Skin of body (tissue), 3 donors: ENCODE measurements at places on chromosomes 11 and 22. TPM values are rescaled to one million over a fixed set of nuclear protein-coding genes. Genes with fewer than 3 reads are reported as not detected.
A peak's percentile ranks its signal among the peaks of the same experiment; 100 is the strongest.

DNA sequence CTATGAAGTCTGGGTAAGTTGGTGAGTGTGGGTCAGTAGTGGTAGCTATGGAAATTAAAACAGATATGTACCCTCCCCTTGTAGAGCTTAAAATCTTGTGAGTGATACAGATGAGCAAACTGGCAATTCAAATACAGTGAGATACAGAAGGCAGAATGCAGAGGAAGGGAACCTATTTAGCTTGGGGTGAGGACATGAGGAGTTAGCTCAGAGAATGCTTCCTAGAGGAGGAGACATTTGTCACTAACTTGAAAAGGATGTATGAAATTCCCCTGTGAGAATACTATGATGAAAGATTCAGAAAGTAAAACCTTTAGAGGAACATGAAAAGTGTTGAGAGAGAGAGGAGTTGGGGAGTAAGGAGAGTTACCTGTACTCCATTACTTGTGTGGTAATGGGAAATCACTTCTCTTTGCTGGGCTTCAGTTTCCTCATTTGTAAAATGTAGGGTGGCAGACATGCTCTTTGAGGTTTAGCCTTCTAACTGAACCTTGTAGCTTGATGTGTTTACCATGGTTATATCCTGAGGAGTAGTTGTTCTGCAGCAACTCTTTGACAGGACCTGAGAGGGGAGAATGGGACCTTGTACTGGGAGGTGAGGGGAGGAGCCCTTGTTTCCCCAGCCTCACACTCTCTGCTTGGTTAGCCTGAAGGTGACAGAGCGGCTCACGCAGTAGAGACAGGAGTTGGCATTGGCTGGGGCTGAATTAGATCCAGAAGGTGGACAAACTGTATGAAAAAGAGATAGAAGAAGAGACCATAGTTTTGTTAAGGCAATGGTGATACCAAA is 17.9 kb downstream of the SWAP70 start:
- no peak for DNase-seq

DNA sequence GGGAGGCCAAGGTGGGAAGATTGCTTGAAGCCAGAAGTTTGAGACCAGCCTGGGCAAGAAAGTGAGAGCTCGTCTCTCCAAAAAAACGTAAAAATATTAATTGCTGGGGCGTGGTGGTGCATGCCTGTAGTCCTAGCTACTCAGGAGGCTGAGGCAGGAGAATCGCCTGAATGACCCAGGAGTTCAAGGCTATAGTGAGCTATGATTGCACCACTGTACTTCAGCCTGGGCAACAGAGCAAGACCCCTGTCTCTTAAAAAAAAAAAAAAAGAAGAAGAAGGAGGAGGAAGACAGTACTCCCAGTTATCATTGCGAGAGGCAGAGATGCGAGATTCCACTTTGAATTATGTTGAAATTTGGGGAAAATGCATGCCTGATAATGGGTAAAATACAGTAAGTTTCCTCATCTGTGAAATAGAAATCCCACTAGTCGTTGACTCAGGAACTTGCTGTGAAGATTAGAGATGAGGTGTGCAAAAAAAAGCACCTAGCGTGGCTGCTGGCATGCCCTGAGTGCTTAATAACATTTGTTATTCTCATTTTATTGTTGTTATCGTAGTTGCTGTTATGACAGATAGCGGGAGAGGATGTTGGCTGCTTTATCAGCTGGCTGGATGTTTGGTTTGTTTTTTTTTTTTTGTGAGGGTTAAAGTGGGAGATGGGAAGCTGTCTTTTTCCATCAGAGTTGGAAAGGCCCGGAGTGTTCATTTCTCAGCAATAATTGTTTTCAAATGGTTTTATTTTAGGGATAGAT is 33.4 kb downstream of the BCR start:
- DNase-seq = no peak

- peak; percentile 24 for DNase-seq
Observed at GRCh38 chr11:124586238-124586860, 16.6 kb downstream of the OR8A1 start.

DNA sequence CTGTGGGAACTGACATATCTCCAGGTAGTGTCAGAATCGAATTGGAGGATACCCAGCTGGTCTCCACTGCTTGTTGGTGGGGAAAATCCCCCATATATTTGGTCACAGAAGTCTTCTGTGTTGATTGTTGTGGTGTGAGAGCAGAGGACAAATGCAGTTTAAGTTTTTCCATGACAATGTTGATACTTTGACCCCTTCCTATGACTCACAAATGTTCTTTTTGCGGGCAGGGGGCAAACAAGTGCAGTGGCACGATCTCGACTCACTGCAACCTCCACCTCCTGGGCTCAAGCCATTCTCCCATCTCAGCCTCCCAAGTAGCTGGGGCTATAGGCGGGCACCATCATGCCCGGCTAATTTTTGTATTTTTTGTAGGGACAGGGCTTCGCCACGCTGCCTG is 7.4 kb upstream of the PATL1 start:
- DNase-seq = no peak

GRCh38 chr11:23283666-23284065 is 423.4 kb upstream of the CCDC179 start:
- peak; percentile 55 for DNase-seq

- peak; percentile 47 for DNase-seq
Observed at GRCh38 chr11:104830080-104830479, 68.2 kb downstream of the CASP12 start.

DNA sequence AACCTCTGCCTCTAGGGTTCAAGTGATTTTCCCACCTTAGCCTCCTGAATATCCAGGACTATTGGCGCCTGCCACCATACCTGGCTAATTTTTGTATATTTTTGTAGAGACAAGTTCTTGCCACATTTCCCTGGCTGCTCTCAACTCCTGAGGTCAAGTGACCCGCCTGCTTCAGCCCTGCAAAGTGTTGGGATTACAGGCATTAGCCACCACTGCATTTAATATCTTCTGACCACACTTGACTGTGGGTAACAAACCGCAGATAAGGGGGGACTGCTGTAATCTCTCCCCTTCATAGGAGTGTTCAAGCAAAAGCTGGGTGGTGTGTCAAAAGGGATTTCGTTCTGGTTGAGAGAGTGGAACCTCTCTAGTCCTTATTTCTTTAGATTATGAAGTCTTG is 53.4 kb downstream of the GRAMD1B start:
- no peak for DNase-seq

DNA sequence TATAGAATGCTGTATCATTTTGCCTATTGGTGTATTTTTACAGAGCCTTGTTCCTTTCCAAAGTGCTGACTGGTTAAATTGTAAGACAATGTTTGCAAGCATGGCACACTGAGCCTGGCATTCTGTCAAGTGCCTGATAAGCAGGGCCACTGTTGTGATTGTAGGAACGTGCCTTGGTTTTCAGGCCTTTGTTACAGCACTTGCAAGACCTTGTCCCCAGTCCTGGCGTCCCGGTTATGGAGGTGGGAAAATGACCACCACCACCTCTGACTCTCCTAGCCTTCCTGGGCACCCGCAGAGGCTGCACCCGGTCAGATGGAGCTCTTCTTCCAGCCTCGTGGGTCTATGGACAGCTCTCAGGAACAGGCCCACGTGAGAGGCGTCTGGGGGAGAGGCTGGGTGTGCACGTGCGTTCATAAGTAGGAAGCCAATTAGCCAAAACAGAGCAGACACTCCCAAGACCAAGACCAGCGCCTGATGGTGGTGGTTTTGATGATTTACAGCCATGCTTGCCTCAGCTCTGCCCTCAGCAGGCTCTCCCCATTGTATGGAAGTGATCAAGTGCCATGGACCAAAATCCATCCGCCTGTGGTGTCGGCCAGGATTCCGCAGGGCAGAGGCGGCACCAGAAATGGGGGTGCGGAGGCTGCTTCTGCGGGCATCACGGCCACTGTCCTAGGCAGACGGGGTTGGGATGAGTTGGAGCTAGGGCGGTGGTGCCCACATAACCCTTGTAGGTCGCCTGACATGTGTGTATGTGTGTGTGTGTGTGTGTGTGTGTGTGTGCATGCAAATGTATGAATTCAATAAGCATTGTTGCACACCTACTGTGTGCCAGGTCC is 89.8 kb downstream of the RTL6 start:
- DNase-seq = no peak

- DNase-seq = no peak
Observed at GRCh38 chr11:77669848-77670511, 32.4 kb upstream of the CLNS1A start.

- no peak for DNase-seq
Observed at GRCh38 chr11:128644576-128644975, 49.3 kb upstream of the FLI1 start.

- DNase-seq = no peak
Observed at GRCh38 chr11:123409456-123410217, 20.4 kb upstream of the GRAMD1B start.

DNA sequence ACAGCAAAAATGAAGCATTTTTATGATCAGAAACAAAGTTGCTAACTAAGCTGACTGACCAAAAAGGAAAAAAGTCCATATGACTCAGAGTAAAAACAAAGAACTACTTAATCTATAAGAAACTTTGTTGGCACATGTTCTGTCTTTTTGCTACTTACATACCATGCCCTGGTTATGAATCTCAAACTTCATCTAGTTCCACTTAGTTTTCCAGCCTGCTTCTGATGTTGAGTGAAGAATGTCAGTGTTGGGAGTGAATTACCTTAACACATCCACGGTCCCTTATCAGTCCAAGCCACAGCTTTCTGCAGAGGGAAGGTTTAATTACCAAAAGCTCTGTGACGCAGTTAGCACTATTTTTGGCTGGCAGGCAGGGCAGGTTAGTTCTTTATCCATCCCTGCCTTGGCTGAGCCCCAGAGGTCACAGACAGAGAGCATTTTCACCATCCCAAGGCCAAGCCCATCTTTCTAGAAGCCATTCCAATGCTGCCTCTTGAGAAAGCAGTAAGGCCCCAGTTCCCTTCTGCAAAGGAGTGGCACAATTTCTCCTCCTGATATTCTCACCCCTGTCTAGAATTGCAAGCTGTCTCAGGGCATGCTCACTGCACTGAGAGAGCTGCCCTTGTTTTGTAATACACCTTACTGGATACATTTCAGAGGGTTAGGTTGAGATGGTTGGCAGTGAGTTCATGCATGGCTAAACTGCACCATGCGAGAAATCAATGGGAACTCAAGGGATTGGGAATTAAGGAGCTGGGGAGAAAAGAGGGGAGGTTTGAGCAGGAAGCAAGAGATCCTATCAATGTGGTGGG is 67.1 kb downstream of the SLC1A2 start:
- DNase-seq = no peak

GRCh38 chr22:20084547-20085413 is 4.7 kb downstream of the DGCR8 start:
- no peak for DNase-seq

- DNase-seq = no peak
Observed at GRCh38 chr11:36165621-36166397, 123.4 kb downstream of the COMMD9 start.

DNA sequence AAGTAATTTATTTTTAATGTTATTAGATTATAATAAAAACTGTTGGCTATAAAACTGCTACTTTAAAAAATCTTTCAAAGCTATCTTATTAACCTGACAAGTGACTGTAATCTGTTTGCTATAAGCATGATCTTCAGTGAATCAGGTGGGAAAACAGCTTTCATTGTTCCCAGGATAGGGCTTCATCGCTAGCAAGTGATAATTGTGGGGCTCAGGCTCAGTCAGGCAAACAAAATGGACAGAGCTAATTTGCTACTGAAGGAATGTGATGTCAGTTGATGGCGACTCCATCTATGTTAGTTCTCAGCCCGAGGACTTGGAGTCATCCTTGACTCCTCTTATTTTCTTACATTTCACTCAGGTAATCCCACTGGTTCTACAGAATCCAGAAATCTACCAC is 125.0 kb downstream of the RASSF10 start:
- DNase-seq = no peak

- no peak for DNase-seq
Observed at GRCh38 chr11:106524436-106524835, 447.0 kb downstream of the AASDHPPT start.

- no peak for DNase-seq
Observed at GRCh38 chr11:86784241-86784681, 16.1 kb upstream of the PRSS23 start.

GRCh38 chr11:121249039-121249663 is 43.4 kb upstream of the SC5D start:
- no peak for DNase-seq

DNA sequence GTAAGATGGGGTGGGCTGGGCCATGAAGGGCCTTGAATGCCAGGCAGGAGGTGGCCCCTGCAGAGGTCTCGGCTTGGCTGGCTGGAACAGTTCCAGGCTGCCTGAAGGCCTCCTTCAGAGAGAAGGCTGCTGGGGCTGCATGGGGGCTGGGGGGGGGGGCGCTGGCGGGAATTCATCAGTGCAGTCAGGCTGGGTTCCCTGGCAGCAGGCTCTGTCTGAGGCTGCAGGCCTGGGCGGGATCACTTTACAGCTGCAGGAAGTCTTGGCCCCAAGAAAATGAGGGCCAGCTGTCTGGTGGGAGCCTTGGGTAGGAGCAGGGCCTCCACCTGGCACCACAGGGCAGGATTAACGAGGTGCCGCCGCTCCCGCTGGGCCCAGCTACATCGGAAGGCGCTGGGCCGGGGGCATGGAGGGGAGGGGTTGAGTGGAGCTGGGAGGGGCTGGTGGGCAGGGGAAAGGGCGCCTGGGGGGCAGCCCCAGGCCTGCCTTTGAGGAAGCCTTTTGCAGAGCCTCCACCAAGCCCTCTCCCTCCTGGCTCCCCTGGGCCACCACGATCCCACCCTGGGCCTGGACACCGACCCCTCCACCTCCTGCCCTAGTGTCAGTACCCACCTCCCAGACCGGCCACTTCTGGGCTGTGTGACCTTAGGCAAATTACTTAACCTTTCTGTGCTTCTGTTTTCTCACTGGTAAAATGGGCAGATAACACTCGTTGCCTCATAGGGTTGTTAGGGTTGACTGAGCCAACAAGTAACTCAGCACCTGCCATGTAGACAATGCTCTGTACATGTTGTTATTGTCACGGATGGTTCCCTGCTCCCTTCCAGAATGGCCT is 31.0 kb upstream of the HMOX1 start:
- DNase-seq = peak; percentile 27

- DNase-seq = no peak
Observed at GRCh38 chr11:69468911-69469885, 12.3 kb upstream of the LINC01488 start.

- DNase-seq = no peak
Observed at GRCh38 chr11:33988586-33989370, 62.8 kb upstream of the CAPRIN1 start.

GRCh38 chr22:47203554-47203991 is 441.1 kb downstream of the TBC1D22A start:
- DNase-seq = no peak

The ARHGAP20 gene
- 7.6 TPM for total RNA-seq

The CDHR5 gene
- total RNA-seq = not detected

The C22orf42 gene
- total RNA-seq = not detected

The SMTNL1 gene
- 7.9 TPM for total RNA-seq

The APOBEC3B gene
- 3.1 TPM for total RNA-seq

The HEPN1 gene
- not detected for total RNA-seq

The OR51B4 gene
- total RNA-seq = not detected

The TCF20 gene
- total RNA-seq = 26.1 TPM

The TRIM48 gene
- not detected for total RNA-seq

The RAG1 gene
- 0.99 TPM for total RNA-seq

The CARD10 gene
- 3.3 TPM for total RNA-seq

The C11orf87 gene
- total RNA-seq = 0.69 TPM

The KDM4D gene
- 0.59 TPM for total RNA-seq

The TRMU gene
- 29.8 TPM for total RNA-seq

The TMPRSS5 gene
- 3.5 TPM for total RNA-seq
